ENCODE measurements at places on chromosomes 2 and 18. TPM values are rescaled to one million over a fixed set of nuclear protein-coding genes. Genes with fewer than 3 reads are reported as not detected.

- no peak for DNase-seq
These were observed 679.2 kb downstream of the CNTNAP5 start for GRCh38 chr2:124704071-124704925.

DNA sequence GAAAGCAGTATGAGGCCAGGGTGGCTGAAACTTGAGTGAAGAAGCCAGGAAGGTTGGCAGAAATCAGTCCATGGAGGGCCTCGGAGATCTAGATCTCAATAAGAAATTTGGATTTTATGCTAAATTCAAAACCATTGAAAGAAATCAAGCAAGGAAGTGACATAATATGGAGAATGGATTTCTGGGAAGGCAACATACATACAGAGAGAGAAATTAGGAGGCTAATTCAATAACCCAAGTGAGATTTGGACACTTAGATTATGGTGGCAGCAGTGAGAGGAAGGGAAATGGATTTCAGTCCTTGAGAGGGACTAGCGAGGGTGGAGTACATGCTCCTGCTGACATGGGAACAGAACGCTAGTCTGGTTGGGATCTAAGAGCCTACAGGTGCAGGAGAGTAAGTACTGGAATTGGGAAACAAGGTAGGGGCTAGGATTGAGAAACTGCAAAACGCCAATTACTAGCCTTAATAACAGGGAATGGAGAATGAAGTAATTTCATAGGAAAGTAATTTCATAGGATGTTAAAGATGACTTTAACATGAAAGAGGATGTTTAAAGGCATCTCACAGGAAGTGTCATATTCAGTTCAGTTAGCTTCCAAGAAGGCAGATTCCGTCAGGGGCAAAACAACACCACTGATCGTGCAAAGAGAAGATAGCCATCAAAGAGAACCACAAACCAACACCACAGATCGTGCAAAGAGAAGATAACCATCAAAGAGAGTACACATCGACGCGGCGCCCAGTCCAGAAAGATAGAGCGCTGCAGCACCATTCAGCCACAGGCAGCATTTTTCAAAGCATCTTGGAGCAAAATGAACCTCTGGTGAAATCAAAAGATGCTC lies 27.2 kb downstream of the CDKL4 start:
- DNase-seq, result no peak

- no peak for DNase-seq
These were observed 510.1 kb downstream of the DCC start for GRCh38 chr18:52850031-52850560.

The ACMSD gene
- total RNA-seq, result not detected

The EPHA4 gene
- 59.2 TPM for total RNA-seq

DNA sequence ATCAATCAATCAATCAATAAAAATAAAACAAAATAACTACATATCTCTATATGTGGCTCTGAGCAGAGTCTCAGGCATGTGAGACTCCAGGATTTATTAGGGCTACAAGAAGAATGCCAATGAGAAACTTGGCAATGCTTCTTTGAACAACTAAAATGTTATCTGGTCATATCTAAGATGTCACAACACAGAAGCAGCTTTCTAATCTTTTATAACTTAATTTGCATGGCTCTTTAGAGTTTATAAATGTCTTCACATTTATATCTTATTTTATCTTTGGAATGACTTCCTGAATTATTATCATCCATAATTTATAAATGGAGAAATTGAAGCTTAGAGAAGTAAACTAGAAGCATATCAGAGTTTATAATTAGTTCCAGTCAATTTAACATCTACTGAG lies 14.9 kb upstream of the MAP4K3 start:
- DNase-seq, result no peak

The UGT1A4 gene
- total RNA-seq, result 2.3 TPM
